ENCODE measurements at places on chromosomes 1 and 21.

DNA sequence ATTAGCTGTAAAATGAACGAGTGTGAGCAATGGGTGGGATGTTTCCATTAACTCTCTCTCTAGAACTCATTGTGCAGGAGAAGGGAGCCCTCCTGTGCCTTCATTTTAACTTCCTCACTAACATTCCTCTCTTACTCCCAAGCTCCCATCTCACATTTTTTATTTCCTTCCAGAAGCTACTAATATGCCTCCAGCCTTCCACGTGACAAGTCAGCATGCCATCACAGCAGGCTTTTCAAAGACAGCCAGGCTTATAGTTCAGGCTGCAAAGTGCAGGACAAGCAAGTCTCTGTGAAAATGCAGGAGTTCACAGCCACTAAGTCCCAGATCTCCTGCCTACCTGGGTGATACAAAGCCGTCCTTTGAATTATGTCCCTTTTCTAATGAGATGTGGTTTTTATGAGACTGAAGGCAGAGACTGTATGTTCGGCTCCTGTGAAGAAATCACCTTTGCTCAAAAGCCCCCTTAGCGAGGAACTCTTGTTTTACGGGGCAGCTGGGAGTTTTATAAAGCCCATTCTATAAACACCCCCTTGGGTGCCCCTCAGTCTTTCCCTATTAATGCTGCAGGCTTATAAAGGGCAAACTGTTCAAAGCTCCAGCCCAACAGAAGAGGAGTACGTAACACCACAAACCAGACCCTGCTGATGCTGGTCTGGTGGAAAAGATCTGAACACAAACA lies 14.8 kb upstream of the ANGPTL7 start:
- H3K27ac ChIP-seq, result no peak overlapping the region
- no peaks in the 10 kb centered on the region for H3K27me3 ChIP-seq
- no peak overlapping the region for H3K4me3 ChIP-seq
- H3K4me1 ChIP-seq, result no peaks in the 10 kb centered on the region
- no peak for DNase-seq

GRCh38 chr1:231564373-231564772 lies 35.9 kb downstream of the TSNAX start:
- DNase-seq, result no peak
- no peaks in the 10 kb centered on the region for H3K27me3 ChIP-seq
- H3K36me3 ChIP-seq, result peaks cover 8% of the 10 kb centered on the region
- H3K4me3 ChIP-seq, result no peak overlapping the region
- no peaks in the 10 kb centered on the region for H3K4me1 ChIP-seq

- H3K4me3 ChIP-seq, result no peak overlapping the region
- H3K4me1 ChIP-seq, result no peaks in the 10 kb centered on the region
- H3K27me3 ChIP-seq, result no peaks in the 10 kb centered on the region
- DNase-seq, result no peak
These were observed 149.5 kb upstream of the B3GALT2 start for GRCh38 chr1:193335806-193336428.

DNA sequence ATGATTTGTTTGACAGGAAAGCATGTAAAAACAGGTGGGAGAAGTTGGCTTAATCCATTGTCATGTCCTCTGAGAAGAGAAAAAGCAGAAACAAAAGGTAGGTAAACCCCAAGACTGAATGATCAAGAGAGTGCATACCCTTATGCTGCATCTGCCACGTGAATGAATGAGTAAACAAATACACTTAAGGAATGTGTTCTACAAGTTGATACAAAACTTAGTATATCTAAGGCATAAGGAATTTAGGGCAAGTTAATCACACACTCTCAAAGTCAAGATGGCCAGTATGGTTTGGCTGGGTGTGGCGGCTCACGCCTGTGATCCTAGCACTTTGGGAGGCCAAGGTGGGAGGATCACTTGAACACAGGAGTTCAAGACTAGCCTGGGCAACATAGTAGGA lies 34.2 kb downstream of the HMCN1 start:
- H3K4me1 ChIP-seq, result no peaks in the 10 kb centered on the region
- no peak overlapping the region for H3K27ac ChIP-seq
- no peak overlapping the region for H3K4me3 ChIP-seq
- no peaks in the 10 kb centered on the region for H3K36me3 ChIP-seq
- peaks cover 3% of the 10 kb centered on the region for H3K27me3 ChIP-seq

GRCh38 chr1:7669559-7670311 lies 101.4 kb upstream of the VAMP3 start:
- no peak overlapping the region for H3K4me3 ChIP-seq
- peak; percentile 52 for DNase-seq
- peaks cover 9% of the 10 kb centered on the region for H3K27me3 ChIP-seq
- H3K4me1 ChIP-seq, result peaks cover 11% of the 10 kb centered on the region
- no peaks in the 10 kb centered on the region for H3K36me3 ChIP-seq
- no peak overlapping the region for H3K27ac ChIP-seq

GRCh38 chr1:219465212-219466093 lies 147.5 kb downstream of the ZC3H11B start:
- DNase-seq, result no peak
- peaks cover 2% of the 10 kb centered on the region for H3K4me1 ChIP-seq
- H3K27me3 ChIP-seq, result no peaks in the 10 kb centered on the region

- H3K4me3 ChIP-seq, result no peak overlapping the region
- H3K36me3 ChIP-seq, result no peaks in the 10 kb centered on the region
- H3K4me1 ChIP-seq, result peaks cover 12% of the 10 kb centered on the region
- H3K27me3 ChIP-seq, result peaks cover 24% of the 10 kb centered on the region
- no peak overlapping the region for H3K27ac ChIP-seq
These were observed 4.3 kb downstream of the CR1 start for GRCh38 chr1:207500306-207500705.

DNA sequence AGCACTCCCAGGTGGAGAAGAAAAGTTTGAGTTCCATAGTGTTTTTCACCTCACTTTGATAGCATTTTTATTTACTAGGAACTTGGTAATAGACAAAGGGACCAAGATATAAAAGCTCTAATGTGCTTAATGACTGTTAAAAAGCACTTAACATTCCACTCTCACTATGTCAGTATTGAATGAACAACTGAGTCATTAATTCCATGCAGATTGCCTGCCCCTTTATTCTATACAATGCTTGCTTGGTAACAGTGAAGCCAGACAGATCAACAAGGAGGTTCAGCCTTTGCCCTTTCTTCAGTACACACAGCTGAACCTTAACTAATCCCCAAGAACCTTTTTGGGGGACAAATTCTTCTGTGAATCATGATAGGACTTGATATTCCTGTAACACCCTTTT lies 425.5 kb downstream of the NUF2 start:
- H3K36me3 ChIP-seq, result peaks cover 16% of the 10 kb centered on the region
- H3K4me1 ChIP-seq, result no peaks in the 10 kb centered on the region
- DNase-seq, result no peak
- no peak overlapping the region for H3K27ac ChIP-seq

GRCh38 chr1:60171801-60172200 lies 98.2 kb upstream of the C1orf87 start:
- H3K4me3 ChIP-seq, result no peak overlapping the region
- peaks cover 2% of the 10 kb centered on the region for H3K27me3 ChIP-seq
- no peaks in the 10 kb centered on the region for H3K4me1 ChIP-seq
- H3K27ac ChIP-seq, result no peak overlapping the region
- DNase-seq, result no peak
- H3K36me3 ChIP-seq, result no peaks in the 10 kb centered on the region

DNA sequence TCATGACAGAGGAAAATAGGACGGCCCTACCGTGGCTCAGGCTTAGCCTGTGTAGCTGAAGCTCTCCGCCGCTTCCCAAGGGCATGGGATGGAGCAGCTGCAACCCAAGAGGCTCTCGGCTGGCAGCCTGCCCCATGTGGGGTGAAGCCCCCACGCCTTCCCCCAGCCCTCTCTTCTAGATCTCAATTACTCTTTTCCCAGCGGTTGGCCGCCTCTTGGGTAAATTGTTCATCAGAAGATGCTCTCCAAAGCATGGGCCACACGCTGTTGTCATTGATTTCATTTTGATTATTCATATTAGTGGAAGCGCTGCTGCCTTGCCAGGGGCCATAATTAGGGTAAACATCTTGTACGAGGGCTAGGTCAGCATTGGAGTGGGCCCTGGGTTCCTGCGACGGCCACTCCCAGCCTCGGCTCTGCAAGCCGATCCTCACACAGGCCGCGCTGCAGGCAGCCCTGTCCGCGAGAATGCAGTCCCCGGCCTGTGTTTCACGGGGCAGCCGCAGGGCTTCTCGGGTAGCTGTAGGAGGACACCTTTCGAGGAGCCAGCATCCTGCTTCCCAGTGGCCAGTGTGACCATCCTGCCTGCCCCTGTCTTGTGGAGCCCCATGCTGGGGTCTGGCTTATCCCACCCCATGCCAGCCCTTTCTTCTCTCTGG lies 114.4 kb upstream of the VAMP3 start:
- no peaks in the 10 kb centered on the region for H3K27me3 ChIP-seq
- H3K4me3 ChIP-seq, result no peak overlapping the region
- no peaks in the 10 kb centered on the region for H3K4me1 ChIP-seq
- DNase-seq, result no peak

DNA sequence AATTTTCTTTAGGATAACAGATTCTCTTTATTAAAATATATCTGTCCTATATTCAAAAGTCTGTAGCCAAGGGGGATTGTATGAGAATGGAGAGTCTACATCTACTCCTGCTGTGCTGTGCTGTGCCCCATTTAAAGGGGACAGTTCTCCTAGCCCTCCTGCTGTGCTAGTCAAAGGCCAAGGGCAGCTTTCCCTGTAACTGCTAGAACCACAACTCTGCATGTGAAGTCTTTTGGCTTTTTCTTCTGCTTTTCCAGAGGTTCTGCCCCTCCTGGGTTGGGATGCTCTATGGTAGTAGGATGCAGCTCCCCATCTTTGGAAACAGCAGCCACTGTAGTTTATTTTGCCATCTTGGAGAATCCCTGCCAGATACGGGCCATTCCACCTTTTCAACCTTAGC lies 197.5 kb upstream of the JUN start:
- no peaks in the 10 kb centered on the region for H3K36me3 ChIP-seq
- H3K4me1 ChIP-seq, result peaks cover 22% of the 10 kb centered on the region
- no peak for DNase-seq
- no peaks in the 10 kb centered on the region for H3K27me3 ChIP-seq

DNA sequence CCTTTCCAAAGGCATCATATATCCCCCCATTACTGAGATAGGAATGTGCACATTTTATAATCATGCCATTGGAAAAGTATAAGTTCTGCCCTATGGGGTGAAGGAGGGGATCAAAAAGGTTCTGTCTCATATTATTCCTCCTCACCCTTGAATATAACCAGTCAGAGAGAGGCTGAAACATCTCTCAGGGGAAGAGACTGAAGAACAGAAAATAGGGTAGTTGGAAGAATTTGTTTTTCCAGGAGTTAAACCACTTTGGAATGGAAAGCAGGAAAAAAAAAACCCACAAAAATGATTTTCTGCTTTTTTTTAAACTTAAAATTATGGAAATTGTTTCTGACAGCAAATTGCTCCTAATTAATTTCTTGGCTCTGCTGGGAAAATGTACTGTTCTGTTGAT lies 52.8 kb upstream of the BEND5 start:
- no peak overlapping the region for H3K27ac ChIP-seq
- no peak for DNase-seq
- no peak overlapping the region for H3K4me3 ChIP-seq
- no peaks in the 10 kb centered on the region for H3K4me1 ChIP-seq
- no peaks in the 10 kb centered on the region for H3K36me3 ChIP-seq

- peaks cover 22% of the 10 kb centered on the region for H3K36me3 ChIP-seq
- peaks cover 22% of the 10 kb centered on the region for H3K27me3 ChIP-seq
- no peak overlapping the region for H3K4me3 ChIP-seq
These were observed 696 bp downstream of the TGFB2 start for GRCh38 chr1:218345673-218346390.

DNA sequence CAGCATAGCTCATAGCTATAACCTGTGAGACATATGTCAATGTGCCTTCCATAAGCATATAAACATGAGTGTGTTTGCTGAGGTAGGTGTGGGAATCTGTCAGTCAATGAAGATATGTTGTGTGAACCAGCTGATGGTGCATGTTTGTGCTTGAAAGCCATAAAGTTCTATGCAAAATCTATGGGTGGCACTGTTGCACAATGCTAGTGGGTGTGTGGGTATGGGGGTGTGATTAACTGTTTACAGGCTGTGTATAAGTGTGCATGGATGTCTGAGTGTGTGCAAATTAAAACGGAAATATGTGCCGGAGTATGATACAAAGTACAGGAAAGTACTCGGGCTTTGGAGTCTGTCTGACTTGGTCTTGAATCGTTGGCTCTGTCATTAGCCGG lies 1.0 kb upstream of the ATP2B4 start:
- peak; percentile 67 for DNase-seq
- H3K36me3 ChIP-seq, result no peaks in the 10 kb centered on the region
- peaks cover 56% of the 10 kb centered on the region for H3K4me1 ChIP-seq
- H3K27me3 ChIP-seq, result no peaks in the 10 kb centered on the region
- H3K27ac ChIP-seq, result peak overlapping the region; percentile 95

DNA sequence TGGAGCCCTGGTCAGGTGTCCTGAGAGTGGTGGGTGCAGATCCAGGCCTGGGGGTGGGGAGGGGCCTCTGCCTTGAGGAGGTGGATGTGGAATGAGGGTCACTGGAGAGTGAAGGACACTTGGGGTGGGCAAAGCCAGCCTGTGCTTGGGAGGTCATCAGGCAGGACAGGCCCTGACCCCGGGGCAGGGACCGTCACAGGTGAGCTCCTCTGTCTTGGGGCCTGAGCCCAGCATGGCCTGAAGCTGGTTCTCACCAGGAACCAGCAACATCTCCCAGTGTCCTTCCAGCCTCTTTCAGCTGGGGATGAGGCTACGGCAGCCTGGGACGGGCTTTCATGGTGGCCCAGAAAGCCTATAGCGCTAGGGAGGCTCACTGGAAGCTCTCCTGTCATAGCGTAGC lies 831 bp upstream of the KRTAP10-2 start:
- peaks cover 7% of the 10 kb centered on the region for H3K36me3 ChIP-seq
- DNase-seq, result no peak
- H3K4me1 ChIP-seq, result peaks cover 29% of the 10 kb centered on the region
- H3K27me3 ChIP-seq, result no peaks in the 10 kb centered on the region

- H3K4me3 ChIP-seq, result no peak overlapping the region
- H3K27me3 ChIP-seq, result no peaks in the 10 kb centered on the region
- no peak for DNase-seq
- peaks cover 2% of the 10 kb centered on the region for H3K36me3 ChIP-seq
- no peak overlapping the region for H3K27ac ChIP-seq
These were observed 46.4 kb upstream of the JUN start for GRCh38 chr1:58830291-58830690.

DNA sequence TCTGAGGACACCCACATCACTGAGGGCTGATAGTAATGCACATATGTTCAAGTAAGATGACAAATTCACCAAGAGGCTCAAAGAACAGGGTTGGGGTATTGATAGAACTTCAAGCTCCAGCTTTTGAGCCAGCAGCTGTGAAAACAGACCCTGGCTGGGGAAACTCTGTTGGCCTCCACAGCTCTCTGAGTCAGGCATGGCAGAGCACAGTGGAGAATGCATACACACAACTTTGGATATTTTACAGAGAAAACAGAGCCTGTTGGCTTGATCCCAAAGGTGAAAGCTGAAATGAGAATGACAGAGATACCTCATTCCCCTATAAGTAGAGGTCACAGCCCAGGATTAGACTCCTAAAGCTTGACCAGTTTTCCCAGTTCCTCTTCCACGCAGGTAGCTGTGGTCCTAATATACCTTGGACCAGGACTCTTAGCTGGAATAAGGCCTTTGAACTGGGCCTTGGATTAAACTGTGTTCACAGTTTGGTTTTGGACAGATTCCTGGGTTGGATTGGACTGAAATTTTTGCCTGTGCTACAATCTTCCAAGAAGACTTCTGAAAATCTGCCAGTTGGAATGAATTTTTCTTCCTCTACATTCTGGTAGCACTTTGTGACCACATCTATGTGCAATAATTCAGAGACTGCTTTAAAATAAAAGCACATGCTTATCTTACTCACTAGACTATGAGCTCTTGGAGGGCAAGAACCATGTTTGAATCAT lies 101.6 kb upstream of the HMGB4 start:
- H3K36me3 ChIP-seq, result peaks cover 4% of the 10 kb centered on the region
- H3K27ac ChIP-seq, result no peak overlapping the region
- DNase-seq, result no peak
- H3K27me3 ChIP-seq, result peaks cover 9% of the 10 kb centered on the region
- no peak overlapping the region for H3K4me3 ChIP-seq

- peaks cover 10% of the 10 kb centered on the region for H3K36me3 ChIP-seq
- no peaks in the 10 kb centered on the region for H3K27me3 ChIP-seq
- no peaks in the 10 kb centered on the region for H3K4me1 ChIP-seq
- no peak overlapping the region for H3K27ac ChIP-seq
These were observed 171.9 kb downstream of the KCTD3 start for GRCh38 chr1:215739025-215739424.

All from naive thymus-derived CD8-positive, alpha-beta T cell (primary cell).